Activated CD4-positive, alpha-beta T cell treated with anti-CD3 and anti-CD28 coated beads for 4 hours (primary cell): ENCODE measurements at places on chromosomes 5 and 9.

GRCh38 chr5:139481122-139481533, 1.4 kb downstream of the STING1 start:
- DNase-seq: peak; percentile 53

DNA sequence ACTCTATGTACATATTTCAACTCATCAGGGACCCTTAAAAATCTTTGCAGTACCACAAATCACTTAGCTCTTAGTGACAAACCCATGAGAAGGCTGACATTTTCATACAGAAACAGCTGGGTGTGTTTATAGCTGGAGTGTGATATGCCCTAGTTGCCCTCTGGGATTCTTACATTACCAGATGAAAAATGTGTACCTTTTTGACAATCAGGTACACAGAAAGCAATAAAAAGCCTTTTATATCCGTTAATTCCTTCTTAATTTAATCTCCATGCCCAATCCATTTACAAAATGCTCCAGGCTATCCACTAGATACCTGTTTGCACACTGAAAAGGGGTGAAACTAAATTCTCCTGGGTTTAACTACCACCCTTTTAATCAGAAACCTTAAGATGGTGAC, 222.9 kb downstream of the KIAA0825 start:
- no peak for DNase-seq

DNA sequence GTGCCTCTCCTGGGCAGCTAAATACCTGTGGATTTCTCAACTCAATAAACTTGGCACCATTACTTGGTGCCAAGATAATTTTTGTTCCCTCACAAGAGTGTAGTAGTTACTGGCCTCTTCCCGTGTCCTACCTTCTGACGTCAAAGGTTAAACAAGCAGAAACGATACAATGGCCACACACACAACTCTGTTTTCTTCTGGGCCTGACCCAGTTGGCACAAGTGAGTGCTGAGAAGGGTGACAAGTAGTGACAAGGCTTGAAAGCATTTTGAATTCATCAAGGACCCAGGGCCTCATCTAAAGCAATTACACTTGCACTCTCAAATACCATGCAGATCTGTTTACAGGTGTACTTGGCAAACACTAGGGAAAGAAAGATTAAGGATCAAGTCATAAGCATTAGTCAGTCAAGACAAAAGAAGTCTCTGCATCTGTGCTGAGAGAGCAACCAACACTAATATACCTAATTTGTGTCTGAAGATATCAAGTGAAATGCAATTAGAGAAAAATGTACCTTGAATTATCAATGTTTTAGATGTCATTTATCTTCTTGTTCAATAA, 30.8 kb downstream of the RASEF start:
- DNase-seq: no peak

- DNase-seq: no peak
These were observed 263.7 kb downstream of the RASEF start for GRCh38 chr9:82799286-82799685.

DNA sequence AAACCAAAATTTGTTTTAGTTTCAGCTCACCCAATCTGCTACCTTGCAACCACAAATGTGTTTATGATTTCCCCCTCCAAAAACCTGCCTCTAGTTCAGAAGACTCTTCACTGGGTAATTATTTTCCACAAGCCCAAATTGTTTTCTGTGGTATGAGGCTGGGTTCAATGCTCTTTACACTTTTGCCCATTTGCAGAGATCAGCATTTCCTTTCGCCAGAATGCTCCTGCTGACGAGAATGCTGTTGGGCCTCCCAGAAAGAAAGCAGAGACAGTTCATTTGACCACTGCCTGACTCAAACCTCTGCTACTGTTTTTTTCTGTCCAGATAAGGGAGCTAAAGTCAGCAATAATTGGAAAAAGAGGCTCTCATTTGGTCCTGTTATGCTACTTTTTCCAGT, 427.3 kb downstream of the PDE4D start:
- no peak for DNase-seq

DNA sequence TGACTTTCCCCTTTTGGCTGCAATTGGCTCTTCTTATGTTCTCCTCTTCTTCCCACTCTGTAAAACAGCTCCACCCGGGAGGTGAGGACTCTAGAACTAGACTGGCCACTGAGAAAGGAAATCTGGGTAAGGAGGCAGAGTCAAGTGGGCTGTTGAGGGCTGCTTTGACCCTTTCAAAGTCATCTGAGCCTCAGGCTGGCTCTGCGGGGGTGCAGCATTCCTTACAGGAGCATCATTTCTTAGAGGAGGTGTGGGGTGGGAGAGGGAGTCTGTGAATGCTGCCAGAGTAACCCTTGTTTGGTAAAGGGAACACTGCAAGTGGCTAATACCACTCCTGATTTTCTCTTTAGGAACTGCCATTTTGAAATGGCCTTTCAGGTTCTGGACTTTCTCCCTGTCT, 377.7 kb upstream of the SMARCA2 start:
- DNase-seq: no peak

- no peak for DNase-seq
These were observed 4.7 kb downstream of the KLHL3 start for GRCh38 chr5:137731176-137731575.
